Dermis microvascular lymphatic vessel endothelial cell (primary cell): ENCODE measurements at places on chromosomes 13 and 19.

GRCh38 chr13:97238432-97238831 lies 16.3 kb downstream of the MBNL2 start:
- DNase-seq, result no peak

DNA sequence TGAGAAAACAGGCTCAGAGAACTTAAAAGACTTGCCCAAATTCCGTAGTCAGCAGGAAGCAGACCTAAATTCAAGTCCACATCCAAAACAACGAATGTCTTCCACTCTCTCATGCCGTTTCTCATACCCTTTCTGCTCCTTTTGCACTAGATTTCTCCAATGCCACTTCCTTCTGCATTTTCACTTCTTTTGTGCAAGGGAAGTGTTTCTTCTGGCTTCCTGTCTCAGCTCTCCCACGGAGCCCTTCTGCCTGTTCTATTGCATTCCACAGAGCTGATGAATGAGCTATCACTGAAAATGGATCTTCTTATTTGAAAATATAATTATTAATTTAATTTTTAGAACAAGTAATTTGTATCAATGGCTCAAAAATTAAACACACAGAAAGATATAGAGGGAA lies 56.1 kb upstream of the STK24 start:
- DNase-seq, result no peak

GRCh38 chr19:44212866-44213346 lies 574 bp downstream of the ZNF227 start:
- DNase-seq, result peak; percentile 3

GRCh38 chr13:20370815-20371421 lies 138.8 kb upstream of the GJB6 start:
- no peak for DNase-seq

DNA sequence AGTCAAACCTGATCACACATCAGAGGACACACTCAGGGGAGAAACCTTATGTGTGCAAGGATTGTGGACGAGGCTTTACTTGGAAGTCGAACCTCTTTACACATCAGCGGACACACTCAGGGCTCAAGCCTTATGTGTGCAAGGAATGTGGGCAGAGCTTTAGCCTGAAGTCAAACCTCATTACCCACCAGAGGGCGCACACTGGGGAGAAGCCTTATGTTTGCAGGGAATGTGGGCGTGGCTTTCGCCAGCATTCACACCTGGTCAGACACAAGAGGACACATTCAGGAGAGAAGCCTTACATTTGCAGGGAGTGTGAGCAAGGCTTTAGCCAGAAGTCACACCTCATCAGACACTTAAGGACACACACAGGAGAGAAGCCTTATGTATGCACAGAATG lies 8.2 kb upstream of the ZNF527 start:
- peak; percentile 50 for DNase-seq

DNA sequence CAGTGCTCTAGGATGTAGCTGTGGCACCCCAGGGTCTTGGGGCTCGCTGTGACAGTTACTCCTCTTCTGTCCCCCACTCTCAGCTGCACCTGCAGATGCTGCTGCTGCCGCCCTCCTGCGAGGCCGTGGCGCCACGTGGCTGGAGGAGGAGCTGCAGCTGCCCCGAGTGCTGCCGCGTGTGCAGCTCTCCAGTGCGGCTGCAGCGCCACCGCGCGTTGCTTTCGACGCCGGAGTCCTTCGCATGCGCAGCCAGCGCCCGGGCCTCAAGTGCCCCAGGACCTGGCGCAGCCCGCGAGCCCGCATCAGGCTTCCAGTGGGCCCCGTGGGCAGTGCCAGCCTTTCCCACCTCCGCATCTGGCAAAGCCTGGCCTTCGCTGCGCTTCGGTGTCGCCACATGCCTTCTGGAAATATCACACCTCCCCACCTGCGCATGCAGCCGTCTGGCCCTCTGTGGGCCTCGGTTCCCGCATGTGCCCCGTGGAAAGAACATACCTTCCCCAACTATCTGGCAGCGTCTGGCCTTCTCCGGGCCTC lies 692 bp upstream of the ZNF580 start:
- DNase-seq, result peak; percentile 60

DNA sequence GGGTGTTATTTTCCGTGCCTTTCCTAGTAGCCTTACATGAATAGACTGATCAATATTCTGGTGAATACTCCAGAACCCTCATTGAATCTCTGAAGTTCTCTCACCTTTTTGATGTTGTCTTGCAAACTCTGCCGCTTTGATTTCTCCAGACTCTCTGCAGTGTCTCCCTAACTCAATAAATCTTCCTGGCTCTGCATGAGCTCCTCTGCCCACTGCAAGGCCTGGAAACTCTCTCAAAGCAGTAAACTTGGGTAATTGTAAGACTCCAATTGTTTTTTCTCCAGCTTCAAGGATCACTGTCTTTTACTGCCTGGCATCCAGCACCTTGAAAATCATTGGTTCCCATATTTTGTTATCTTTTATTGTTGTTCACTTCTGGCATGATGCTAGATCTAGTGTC lies 198.4 kb downstream of the GPC5 start:
- no peak for DNase-seq

GRCh38 chr13:51910508-51910907 lies 48.7 kb downstream of the CCDC70 start:
- DNase-seq, result no peak

DNA sequence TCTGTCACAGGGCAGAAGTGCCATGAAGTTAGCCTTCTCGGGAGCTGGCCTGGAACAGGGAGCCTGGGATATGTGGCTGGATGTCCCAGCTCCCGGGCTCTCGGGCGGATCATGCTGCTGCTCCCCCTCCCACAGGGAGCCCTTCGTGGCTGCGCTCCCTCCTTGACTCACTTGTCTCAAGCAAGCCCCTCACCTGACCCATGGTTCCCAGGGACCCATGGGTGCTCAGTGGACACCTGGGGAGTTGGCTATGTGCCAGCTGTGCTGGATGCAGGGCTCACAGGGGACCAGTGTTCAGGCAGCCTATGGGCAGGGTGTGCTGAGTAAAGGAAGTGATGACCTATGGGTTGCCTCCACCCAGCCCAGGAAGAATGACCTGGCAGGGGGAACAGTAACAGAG lies 213.1 kb upstream of the SGCG start:
- no peak for DNase-seq

DNA sequence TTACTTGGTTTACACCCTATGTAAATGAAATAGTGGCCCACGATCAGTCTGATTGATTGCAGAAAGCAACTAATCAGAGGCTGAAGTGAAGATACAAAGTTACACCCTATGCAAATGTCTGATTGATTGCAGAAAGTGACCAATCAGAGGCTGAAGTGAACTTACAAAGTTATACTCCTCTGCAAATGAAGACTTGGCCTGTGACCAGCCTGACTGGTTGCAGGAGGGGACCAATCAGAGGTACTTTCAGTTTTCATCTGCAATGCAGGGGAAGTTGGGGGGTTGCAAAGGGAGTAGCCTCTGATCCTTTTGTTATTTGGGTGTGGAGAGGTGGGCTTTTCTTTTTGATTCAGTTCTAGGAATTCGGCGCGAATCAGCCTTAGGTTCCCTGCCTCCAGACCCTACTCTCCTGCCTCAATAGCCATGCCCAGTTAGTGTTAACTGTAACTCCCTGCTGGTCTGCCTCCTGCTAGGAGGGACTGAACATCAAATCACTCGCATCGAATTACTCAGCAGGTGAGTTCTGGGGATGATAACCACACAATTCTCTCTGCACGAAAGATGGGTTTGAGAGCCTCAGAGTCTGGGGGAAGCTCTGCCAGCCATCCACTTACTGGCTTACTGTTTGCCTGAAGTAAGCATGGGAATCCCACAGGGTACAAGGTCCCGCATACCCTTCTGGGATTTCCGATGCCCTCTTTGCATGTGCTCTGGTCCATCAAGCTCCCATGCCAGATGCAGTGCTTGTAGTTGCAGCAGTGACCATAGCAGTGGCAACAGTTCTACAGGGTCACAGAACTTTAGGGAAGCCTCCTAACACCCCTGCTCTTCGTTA lies 7.5 kb downstream of the ARL11 start:
- no peak for DNase-seq

DNA sequence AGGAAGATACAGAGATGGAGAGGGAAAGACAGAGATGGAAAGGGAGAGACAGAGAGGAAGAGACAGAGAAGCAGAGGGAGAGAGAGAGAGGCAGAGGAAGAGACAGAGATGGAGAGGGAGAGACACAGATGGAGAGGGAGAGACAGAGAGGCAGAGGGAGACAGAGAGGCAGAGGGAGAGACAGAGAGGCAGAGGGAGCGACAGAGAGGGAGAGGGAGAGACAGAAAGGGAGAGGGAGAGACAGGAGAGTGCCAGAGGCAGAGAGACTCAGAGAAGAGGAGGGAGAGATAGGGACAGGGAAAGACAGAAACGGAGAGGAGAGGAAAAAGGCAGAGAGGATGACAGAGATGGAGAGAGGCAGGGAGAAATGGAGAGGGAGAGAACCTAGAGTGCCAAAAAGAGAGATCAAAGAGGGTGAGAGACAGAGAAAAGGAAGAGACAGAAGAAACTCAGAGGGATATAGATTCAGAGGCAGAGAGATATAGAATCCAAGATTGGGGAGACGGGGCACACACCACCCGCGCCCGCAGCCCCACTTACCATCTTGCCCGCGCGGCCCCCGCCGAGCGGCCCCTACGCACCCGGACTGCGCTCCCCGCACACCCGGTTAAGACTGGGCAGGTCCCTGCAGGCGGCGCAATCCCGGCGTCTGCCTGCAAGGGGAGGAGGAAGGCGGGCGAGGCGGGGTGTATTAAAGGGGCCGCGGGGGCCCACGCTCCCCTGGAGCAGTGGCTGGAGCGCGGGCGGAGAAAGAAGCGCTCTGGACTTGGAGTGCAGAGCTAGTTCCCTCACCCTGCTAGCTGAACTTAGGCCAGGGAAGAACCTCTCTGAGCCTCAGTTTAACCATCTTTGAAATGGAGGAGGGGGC lies 10.7 kb downstream of the TM6SF2 start:
- DNase-seq, result no peak

DNA sequence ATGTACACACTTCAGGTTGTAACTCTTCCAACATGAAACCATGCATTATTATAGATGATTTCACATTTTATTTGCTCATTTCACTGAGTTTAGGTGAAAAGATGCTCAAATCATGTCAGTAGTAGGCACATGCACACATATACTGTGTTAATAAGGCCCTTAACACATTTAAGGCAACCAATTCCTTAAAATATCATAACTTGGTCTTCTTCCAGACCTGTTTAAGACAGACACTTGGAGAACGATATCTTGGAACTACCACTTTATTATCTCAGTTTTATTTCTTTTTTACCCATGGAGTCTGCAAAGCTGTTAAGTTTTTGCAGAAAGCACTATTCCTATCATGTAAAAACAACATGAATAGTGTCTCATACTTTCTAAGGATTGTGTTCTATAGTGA lies 395.2 kb upstream of the MIR17HG start:
- DNase-seq, result no peak

DNA sequence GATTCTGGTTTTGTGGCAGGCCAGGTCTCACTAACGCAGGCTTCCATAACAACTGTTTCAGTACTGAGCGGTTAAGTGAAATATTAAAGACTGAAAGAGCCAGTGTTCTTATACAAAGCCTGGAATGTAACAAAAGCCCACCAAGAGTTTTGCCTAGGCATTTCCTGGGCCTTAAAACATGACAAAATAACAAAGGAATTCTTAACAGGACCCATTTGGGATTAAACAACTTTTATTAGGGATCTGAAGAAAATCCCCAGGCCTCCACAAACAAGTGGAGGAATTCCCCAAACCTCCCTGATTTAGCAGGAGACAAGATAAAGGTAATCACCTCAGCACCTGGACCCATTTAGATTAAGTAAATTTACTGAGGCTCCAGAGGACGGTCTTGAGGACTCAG lies 799.7 kb upstream of the SPRY2 start:
- DNase-seq, result no peak

GRCh38 chr19:46357846-46358583 lies 11.1 kb downstream of the PPP5C start:
- DNase-seq, result no peak

DNA sequence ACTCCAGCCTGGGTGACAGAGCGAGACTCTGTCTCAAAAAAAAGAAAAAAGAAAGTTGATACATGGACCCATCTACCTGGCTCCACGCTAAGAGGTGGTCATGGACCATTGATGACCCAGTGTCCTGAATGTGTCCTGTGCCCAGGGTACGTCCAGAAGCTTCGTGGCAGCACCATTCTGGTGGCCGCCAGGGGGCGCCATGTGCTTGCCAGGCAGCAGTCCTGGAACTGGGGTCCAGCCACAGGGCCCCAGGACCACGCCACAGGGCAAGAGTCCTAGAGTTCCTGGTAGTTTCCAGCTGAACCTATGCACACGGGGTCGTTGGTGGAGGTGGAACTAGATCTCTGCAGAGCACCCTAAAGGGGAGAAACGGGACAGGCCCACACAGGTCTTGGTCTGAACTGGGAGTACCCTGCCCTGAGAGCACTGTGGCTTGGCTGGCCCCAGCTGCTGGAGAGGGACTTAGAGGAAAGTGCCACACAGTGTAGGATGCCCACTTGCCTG lies 19.9 kb upstream of the FBXO27 start:
- DNase-seq, result no peak

DNA sequence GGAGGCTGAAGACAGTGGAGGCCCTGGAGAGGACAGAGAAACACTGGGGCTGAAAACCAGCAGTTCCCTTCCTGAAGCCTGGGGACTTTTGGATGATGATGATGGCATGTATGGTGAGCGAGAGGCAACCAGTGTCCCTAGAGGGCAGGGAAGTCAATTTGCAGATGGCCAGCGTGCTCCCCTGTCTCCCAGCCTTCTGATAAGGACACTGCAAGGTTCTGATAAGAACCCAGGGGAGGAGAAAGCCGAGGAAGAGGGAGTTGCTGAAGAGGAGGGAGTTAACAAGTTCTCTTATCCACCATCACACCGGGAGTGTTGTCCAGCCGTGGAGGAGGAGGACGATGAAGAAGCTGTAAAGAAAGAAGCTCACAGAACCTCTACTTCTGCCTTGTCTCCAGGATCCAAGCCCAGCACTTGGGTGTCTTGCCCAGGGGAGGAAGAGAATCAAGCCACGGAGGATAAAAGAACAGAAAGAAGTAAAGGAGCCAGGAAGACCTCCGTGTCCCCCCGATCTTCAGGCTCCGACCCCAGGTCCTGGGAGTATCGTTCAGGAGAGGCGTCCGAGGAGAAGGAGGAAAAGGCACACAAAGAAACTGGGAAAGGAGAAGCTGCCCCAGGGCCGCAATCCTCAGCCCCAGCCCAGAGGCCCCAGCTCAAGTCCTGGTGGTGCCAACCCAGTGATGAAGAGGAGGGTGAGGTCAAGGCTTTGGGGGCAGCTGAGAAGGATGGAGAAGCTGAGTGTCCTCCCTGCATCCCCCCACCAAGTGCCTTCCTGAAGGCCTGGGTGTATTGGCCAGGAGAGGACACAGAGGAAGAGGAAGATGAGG lies 1.5 kb downstream of the PPP1R15A start:
- DNase-seq, result no peak

DNA sequence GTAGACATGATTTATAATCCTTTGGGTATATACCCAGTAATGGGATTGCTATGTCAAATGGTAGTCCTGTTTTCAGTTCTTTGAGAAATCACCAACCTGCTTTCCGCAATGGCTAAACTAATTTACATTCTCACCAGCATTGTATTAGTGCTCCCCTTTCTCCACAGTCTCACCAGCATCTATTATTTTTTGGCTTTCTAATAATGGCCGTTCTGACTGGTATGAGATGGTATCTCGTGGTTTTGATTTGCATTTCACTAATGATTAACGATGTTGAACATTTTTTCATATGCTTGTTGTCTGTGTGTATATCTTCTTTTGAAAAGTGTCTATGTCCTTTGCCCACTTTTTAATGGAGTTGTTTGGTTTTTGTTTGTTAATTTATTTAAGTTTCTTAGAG lies 165.1 kb downstream of the PDS5B start:
- DNase-seq, result no peak

GRCh38 chr13:40275636-40276035 lies 390.8 kb downstream of the FOXO1 start:
- DNase-seq, result no peak
